ENCODE measurements at places on chromosomes 16 and 17. TPM values are rescaled to one million over a fixed set of nuclear protein-coding genes. Genes with fewer than 3 reads are reported as not detected.

DNA sequence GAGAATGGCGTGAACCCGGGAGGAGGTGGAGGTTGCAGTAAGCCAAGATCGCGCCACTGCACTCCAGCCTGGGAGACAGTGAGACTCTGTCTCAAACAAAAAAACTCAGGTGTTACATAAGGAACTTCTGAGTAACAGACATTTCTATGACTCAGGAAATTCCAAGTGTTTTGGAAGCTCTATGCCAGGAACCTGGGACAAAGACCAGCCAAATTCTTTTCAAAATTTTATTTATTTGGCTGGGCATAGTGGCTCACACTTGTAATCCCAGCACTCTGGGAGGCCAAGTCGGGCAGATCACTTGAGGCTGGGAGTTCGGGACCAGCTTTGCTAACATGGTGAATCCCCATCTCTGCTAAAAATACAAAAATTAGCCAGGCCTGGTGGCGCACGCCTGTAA is 5.2 kb upstream of the SH2B1 start:
- DNase-seq = no peak

- no peak for DNase-seq
Observed at GRCh38 chr16:57049678-57050077, 42.7 kb upstream of the CPNE2 start.

DNA sequence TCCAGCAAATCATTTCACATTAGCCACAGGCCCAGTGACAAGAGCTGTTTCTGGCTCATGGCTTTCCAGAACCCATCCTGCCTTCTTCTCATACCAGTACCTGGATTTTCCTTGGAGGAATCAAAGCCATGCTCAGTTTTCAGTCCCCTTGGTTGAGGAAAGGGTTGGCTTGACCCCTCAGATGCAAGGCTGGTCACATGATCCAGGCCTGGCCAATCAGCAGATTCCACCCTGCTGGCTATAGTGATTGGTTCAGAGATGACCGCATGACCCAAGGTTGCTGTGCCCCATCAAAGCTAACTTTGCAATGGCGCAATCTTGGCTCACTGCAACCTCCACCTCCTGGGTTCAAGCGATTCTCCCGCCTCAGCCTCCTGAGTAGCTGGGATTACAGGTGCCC is 45.0 kb downstream of the MMP15 start:
- no peak for DNase-seq

KRTAP16-1 gene
- total RNA-seq = not detected

GRCh38 chr17:74274060-74274708 is at the start of gene DNAI2:
TSS of gene DNAI2 (plus strand) at chr17:74274234. CDS start at chr17:74281818, 7,584 bp downstream.
- DNase-seq = peak; percentile 86

CES4A gene
- 3.8 TPM for total RNA-seq

TNK1 gene
- total RNA-seq = 10.4 TPM

DNA sequence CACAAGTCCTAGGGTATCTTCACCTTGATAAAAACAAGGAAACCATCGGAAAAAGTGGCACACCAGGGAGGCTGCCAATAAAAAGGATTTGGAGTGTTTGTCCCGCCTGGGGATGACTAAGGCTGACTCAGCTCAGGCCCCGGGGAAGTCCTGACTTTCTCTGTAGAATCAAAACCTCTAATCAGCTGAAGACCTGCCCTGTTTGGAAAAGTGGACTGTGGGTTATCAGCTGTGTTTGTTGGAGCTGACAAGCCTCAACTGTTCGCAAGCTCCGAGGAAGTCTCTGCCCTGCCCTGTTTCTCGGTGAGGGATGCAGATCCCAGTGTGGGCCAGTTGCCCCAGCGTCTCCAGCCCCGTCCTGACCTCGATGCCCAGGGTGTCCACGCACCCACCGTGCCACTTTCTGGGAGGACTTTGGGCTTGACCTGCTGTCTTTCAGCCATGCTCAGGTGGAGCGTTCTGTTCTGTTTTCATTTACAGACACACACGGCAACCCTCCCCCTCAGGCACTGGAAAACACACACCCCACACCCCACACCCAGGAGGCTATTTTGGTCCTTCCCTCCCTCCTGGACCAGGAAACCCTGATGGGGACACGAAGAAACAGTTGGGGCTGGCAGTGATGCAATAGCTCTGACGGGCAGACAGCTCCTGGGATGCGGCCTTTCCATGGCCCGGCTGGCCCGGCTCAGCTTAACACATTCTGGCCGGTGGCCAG is 27.6 kb upstream of the PITPNA start:
- peak; percentile 91 for DNase-seq

- DNase-seq = peak; percentile 73
Observed at GRCh38 chr17:1752425-1753262, 9.2 kb upstream of the SERPINF1 start.

DNA sequence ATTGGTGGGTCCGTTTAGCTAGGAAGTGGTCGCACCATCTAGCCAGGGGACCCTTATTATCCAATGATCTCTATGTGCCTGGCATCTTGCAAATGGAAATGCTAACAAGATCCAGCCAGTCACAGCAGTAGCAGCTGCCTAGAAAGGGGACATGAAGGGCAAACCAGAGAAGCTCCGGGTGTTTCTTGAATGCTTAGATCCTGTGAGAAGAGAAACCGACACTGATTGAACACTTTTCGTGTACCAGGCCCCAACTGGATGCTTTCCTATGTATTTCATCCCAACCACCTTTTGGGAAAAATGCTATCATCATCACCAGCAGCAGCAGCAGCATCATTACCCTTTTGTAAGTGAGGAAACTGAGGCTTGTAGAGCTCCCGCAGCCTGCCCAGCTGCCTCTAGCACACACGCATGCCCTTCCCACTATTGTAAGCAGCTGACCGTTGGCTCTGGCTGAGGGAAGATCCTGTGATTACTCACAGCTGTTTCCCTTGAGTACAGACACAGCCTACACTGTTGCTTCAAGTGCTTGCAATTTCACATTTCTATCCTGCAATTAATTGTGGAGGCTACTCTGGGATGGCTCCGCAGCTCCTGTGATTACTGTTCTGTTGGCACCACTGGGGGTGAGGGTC is 180.7 kb upstream of the CACNG5 start:
- DNase-seq = no peak

GRCh38 chr16:14357328-14357727 is 272.7 kb downstream of the PARN start:
- DNase-seq = no peak

DNA sequence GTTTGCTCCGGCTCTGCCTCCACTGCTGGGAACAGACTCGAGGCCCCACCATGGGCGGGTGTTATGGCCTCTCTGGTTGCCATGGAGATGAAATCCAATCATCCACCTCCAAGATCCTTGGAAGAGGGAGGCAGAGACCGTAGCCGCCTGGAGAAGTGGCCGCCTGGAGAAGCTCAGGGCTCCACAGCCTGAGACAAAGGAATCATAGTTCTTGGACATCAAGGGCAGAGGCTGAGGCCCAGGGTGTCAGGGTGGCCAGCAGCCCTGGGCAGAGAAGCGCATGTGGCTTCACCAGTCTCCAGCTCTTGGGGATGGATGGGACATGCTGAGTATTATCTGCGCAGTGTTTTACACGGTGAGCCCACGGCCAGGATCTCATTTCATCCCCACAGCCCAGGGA is 36.2 kb downstream of the ABR start:
- peak; percentile 85 for DNase-seq

DNA sequence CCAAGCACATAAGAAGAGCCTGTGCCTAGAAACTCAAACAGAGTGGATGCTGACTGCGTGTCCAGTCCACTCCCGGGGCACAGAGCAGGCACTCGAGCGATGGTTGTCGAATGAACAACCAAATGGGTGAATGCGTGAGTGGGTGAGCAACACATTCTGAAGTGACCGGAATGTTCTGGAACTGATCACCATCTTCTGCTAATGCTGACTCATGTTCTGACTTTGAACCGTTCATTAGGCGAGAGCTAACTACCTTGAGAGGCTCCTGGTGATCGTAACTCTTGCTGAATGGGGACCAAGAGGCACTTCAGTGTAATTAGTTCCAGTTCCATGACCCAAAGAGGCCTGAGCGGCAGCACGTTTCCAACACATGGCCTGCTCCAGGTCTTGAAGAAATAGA is 37.9 kb downstream of the IRF8 start:
- DNase-seq = no peak

DNA sequence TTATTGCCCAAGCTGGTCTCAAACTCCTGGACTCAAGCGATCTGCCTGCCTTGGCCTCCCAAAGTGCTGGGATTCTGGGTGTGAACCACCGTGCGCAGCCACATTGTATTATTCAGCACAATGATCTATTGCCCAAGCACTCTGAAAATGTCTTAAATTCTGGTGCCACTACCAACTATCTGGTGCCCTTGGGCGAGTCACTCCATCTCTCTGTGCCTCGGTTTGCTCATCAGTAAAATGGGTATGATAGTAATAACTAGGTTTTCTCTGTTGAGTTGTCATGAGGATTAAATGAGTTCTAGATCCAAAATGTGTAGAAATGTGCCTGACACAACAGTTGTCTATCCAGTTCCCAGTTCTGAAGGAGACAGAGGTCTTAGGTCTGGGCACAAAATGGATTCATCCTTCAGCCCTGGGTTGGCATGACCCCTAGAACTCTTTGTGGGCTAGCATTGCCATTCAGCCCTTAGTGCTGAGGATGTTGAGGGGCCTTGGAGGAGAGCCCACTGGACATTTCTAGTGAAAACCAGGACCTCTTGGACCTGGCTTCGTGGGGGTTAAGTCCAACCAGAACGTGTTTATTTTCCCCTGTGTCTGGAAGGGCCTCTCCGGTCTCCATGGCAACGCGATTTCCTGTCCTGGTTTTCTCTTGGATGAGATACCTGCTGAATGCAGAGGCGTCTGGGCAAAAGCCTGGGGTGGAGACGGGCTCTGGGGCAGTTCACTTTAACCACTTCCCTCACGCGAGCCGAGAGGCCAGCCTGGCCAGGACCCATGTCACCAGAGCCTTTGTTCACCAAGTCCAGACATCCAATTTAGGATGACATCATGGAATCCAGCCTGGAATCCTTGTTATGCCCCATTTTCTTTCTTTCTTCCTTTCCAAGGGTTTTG is 43.7 kb upstream of the TNRC6A start:
- peak; percentile 82 for DNase-seq

DNA sequence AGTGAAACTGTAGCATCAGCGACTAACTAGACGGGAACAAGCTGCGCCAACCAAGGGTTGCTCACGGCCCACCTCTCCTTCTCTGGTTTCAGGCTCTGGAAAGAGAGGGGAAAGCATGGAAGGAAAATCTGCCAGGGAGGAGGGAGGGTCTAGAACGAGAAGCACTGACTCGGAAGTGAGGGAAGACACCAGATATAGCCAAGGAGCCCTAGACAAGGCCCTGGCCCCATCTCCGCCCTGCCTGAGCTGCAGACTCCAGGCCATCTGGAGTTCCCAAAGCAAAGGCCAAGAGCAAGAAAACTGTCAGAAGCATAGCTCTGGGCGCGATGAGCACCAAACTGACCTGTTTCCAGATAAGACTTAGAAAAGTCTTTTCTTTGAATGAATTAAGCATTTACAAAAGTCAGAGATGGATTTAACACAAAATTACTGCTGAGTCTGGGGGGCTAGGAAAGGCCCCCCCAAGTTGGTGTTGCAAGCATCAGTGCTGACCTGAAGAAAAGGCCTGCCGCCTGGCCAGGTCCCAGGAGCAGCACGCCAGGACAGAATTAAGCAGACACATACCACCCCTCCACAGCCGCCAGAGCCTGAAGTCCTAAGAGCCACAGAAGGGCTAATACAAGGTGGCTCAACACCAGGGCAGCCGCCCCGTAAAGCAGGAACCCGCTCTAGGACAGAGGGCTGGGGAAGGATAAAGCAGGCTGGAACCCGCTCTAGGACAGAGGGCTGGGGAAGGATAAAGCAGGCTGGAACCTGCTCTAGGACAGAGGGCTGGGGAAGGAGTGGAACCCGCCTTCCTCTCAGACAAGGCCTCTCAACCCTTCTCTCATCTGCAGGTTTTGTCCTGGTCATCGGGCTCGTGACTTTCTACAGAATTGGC is 20.7 kb downstream of the TMEM204 start:
- DNase-seq = no peak

DNA sequence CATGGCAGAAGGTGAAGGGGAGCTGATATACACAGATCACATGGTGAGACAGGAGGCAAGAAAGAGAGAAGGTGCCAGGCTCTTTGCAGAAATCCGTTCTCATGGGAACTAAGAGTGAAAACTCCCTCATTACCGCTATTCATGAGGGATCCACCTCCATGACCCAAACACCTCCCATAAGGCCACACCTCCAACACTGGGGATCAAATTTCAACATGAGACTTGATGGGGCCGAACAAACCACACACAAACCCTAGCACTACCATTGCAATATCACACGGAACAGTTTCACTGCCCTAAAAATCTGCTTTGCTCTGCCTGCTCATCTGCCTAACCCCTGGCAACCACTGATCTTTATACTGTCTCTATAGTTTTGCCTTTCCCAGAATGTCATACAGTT is 34.8 kb downstream of the C17orf67 start:
- peak; percentile 89 for DNase-seq

All from endodermal cell (in vitro differentiated cells).